NCI-H510A treated with DMSO at 0.1 percent for 48 hours (cell line): ENCODE measurements at places on chromosomes 12 and 14.

DNA sequence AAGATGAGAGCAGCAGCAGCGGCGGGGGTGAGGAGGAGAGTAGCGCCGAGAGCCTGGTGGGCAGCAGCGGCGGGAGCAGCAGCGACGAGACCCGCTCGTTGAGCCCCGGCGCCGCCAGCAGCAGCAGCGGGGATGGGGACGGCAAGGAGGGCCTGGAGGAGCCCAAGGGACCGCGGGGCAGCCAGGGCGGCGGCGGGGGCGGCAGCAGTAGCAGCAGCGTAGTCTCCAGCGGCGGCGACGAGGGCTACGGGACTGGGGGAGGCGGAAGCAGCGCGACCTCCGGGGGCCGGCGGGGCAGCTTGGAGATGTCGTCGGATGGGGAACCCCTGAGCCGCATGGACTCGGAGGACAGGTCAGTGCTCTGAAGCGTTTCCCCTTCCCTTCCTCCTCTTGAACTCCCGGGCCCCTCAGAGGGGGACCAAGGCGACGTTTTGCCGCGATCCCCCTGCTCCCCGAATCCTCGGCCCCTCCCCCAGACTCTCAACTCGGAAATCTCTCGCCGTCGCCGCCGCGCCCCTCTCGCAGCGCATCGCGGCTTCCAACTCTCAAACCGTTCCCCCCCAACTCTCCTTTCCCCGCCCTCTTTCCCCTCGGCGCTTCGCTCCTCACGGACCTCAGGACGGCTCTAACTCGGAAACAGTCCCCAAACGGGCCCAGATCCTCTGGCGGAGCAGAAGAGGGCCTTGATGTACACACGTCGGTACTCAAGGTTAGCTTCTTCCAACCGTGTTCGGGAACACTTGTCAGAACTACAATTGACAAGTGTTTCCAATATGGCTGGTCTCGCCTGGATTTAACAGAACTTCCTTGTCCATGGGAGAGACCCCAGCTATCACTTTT is 947 bp downstream of the AEBP2 start:
- DNase-seq: peak; percentile 60

DNA sequence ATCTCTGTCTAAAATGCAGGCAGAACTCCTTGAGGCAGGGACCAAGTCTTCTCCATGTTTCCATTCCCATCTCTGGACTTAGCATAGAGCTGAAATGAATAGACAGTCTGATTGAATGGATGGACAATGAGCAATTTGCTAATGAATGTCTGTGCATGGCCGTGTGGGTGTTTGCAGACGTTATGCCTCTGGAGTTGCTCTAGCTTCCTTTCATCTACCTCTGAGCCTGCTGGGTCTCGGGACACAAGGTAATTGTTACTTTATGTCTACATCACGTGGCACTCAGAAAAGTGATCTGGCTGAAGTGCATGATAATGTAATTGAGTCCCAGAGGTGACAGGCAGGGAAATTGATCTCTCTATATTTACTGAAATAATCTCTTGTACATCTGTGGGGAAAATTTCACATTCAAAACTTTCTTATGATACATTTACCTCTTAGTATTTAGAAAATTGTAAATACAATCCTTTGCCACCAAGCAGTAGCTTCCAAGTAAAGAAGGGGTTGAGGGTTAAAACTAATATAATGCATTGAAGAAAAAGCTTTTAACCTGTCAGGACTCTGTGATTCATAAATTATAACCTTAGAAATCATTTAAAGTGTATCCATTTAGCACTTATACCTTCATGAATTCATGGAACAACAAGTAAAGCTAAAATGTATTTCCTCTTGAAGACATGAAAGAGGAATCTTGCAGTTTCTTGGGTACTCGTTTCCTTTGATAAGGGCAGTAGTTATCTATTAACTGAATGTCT is 424.1 kb downstream of the APAF1 start:
- peak; percentile 30 for DNase-seq

DNA sequence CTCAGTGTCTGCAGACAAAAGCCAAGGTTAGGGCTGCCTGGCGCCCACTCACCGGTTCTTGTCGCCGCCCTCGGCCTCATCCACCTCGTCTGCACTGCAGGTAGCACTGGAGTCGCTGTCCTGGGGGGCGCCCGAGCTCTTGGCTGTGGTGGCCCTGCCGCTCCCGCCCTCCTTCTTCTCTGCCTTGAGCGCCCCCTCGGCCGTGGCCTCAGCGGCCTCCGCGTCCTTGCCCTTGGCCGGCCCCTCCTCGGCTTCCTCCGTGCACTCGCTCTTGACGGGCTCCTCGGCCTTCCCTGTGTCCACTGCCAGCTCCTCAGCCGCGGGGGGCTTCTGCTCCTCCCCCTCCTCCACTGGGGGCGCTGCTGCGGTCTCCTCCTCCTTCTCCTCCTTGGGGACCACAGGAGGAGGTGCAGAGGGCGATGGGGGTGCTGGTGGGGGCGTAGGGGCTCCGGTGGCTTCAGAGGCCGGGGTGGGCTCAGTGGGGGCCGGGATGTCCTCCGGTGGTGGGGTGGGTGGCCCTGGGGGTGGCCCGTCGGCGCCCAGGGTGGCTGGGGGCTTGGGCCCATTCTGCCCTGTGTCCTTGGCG is 77.2 kb downstream of the RFLNA start:
- no peak for DNase-seq

- no peak for DNase-seq
Observed at GRCh38 chr14:70048313-70048654, 140.5 kb downstream of the SLC8A3 start.

- DNase-seq: peak; percentile 5
Observed at GRCh38 chr14:92224358-92224954, 98.5 kb upstream of the SLC24A4 start.

DNA sequence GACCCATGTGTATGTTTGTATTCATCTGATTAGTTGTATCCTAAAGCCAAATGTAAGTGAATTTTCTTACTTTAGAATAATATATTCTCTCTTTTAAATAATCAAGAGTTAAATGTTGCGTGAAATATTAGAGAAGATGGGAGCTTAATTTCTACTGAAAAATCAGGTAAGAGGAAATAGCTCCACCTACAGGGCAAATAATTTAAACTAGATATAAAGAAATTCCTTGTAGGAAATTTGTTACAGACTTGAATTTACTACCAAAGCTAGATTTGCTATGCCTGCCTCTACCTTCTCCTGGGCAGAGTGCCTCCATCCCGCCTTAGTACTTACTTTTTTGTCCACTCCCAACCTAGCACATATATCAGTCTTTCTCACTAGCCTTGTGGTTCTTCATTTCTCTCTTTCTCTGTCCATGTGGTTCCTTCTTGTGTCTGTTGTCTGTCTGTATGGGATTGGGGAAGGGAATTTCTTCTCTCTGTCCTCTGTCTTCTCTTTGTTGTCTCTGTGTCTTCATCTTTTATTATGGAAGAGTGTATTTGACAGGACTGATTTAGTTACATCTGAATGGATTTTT is 44.7 kb downstream of the PALS1 start:
- peak; percentile 55 for DNase-seq

GRCh38 chr12:124167141-124167540 is 127.8 kb upstream of the RFLNA start:
- DNase-seq: no peak

GRCh38 chr14:74407801-74408154 is 18.2 kb downstream of the SYNDIG1L start:
- no peak for DNase-seq

- DNase-seq: no peak
Observed at GRCh38 chr12:79238246-79238645, 373.7 kb downstream of the SYT1 start.

- DNase-seq: no peak
Observed at GRCh38 chr14:69317102-69317755, 57.3 kb downstream of the GALNT16 start.

DNA sequence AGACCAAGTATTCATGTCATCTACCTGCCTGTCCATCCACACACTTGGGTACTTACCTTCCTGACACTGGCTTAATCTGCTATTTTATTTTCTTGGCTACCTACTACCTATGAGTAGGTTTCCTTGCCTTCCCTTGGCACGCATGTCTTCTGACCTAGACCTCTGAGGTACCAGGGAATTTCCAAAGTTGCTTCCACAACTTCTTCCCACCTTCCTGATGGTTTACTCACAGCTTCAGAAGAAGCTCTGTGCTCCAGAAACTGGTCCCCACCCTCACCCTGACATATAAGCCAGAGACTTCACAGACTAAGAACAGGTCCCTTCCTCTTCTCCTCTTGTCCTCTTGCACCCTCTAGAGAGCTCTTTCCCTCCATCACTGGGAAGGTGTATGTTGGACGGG is 35.7 kb upstream of the DDX11 start:
- DNase-seq: no peak

GRCh38 chr14:61691495-61691894 is 3.8 kb upstream of the HIF1A start:
- no peak for DNase-seq

DNA sequence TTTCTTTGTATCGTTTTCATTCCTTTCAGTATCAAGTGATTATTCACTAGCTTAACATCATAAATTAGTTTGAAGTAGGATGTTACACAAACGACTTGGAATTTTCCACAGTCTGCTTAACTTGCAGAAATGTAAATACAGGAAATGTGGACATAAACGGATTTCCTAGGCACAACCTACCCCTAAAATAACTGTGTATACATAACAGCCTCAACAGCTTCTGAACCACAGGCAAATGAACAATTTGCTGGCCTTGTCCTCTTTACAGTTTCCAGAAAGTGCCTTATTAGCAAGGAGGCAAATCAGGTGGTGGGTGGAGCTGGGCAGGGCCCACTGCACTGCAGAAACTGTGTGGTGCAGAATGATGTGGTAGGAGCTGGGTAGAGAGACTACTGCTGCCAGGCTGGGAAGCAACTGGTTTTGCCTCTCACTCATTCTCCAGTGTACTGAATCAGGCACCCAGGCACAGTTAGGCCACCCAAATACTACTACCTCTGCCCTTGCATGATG is 14.1 kb downstream of the DRAM1 start:
- peak; percentile 41 for DNase-seq

- no peak for DNase-seq
Observed at GRCh38 chr12:132416827-132417226, 73.1 kb upstream of the FBRSL1 start.

DNA sequence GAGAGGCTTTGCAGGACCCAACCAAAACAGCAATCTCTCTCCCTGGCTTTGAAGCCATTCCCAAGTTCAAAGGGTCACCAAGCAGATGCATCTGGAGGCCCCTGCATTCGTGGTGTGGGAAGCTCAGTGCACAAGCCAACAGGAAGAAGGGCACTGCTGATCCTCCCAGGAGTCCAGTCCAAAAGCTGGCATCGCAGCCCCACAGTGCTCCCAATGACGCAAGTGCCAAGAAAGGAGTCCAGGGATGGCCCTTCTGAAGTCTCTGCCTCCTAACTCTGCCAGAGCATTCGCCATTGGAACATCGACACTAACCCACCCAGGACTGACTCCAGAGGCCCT is 25.1 kb downstream of the PXN start:
- no peak for DNase-seq

DNA sequence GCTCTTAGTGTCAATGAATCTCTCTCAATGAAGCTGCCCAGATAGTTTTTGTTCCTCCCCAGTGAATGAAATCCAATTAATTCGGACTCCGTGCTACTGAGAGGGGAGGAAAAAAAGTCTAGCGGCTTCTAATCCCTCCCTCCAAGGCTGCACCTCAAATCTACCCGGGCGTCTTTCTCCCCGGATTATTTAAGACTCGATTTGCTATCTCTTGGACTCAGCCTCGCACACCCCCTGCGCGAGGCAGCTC is 134 bp downstream of the DUSP6 start:
- DNase-seq: no peak

DNA sequence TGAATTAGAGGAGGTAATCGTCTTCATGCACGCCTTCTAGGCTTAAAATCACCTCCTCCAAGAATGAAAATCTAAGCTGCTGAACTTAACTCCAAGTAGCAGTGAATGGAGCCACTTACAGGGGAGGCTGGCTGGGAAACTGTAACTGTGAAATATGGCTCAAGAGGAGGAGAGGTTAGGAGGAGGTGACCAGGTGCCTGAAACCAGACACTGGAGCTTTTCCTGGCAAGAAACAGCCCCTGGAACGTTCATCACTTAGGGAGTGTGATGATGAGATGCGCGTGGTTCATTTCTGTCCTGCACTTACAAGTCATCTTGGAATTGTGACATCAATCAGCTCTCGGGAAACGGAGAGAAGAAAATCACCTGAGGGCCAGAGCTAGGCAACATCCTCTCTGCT is 62.3 kb upstream of the TMEM132C start:
- no peak for DNase-seq

GRCh38 chr14:93946104-93946503 is 19.0 kb downstream of the FAM181A start:
- DNase-seq: no peak

GRCh38 chr12:94247246-94247645 is 98.9 kb downstream of the PLXNC1 start:
- no peak for DNase-seq

DNA sequence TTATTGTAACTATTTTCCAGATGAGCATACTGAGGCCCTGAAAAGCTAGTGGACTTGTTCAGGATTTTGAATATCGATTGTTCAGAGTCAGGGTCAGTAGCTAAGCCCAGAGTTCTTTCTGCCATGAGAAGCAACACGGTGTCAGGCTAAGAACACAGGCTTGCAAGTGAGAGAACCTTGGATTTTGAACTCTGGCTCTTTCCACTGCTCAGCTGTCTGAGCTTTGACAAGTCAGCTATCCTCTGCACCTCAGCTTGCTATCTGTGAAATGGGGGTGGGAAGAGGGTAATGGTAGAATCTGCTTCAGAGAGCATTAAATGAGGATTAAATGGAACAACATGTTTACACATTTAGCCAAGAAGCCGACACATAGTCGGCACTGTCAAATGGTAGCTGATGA is 157.2 kb downstream of the SAMD4A start:
- DNase-seq: no peak

DNA sequence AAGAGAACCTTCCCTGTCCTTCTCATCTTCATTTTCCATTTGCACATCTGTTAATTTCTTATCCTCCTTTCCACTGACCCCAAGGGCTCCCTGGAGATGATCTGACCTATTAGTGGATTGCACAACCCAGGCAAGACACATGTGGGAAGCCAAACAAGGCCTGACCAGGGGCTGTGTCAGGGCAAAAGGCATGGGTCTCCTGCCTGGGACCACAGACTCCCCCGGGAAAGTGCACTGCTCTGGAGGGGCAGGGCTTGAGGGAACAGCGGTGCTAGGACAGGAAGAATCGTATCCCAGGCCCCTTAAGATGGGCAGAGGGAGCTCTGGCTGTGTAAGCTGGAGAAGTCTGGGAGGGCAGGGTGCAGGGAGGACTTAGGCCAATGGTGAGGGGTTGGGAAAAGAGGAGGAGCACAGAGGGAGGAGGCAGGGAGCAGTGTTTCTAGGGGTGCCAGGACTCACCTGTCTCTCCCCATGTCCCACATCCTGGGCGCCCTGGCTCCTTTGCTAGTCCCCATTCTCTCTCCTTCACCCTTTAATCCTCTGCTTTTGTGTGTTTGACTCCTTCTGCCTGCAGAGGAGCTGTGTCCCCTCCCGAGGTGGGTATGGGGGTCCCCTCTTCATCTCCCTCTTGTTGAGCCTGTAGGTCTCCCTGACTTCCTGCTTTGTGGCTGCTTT is 25.3 kb downstream of the PLEKHG3 start:
- no peak for DNase-seq

DNA sequence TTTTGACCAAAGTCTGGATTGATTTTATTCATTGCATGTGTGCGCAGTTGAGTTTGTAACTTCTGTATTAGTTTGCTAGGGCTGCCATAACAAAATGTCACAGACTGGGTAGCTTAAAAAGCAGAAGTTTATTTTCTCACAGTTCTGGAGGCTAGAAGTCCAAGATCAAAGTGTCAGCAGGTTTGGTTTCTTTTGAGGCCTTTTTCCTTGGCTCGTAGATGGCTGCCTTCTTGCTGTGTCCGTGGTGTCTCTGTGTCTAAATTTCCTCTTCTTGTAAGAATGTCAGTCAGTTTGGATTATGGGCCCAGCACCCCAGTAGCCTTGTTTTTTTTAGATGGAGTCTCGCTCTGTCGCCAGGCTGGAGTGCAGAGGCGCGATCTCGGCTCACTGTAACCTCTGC is 11.8 kb downstream of the DNM1L start:
- DNase-seq: no peak
